ENCODE measurements at places on chromosomes 1 and 21.

DNA sequence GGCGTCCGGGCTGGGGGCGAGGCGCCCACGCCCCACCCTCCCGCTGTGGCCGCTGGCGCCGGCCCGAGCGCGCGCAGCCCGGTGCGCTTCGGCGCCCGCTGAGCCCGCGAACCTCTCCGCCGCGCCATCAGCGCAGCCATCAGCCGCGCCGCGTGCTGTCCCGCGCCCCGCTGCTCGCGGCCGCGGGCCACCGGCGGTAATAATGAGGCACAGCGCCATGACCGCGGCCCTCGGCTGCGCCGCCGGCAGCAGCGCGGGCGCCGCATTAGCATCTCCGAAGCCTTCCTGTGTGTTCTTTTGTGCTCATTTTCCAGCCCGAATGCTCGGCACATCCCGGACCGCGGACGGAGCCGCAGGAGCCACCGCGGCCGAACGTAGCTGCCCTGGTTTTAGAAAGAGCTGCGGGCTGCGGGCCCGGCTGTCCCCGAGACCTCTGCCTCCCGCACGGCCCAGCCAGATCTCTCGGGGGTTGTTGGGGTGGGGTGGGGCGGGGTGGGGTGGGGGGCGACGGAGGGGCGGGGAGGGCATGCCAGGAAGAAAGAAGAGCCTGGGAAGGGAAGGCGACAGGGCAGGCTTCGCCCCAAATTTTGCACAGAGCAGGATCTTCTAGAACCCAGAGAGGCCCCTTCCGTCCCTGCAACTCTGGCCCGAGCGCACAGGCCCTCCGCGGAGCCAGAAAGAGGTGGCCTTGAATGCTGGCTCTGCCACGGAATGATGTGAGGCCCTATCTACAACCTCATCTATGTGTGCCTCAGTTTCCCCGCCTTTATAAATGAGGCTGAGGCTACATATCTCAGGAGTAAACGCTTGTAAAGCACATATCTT is 55.3 kb downstream of the RRAGC start:
- no peak for DNase-seq

DNA sequence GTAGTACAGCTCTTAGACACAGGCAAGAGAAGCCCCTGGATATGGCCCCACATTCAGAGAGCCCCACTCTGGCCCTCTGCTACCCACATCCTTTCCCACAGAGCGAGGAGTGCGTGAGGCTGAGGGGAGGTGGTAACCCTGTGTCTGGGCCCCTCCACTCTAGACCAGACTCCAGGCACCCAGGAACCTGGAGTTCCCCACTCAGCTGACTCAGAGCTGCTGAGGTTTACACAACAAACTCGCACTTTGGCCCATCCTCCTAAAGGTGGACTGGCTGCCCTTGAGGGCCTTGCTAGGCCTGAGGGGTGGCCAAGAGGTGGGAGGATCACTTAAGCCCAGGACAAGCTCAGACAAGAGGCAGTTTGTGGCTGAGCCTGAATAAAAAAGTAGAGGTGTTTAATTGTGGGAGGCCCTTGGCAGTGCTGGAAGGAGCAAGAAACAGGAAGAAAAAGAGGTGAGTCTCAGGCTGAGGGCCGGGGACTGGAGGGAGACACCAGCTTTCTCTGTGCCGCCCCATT is 10.7 kb downstream of the MR1 start:
- DNase-seq, result no peak

- DNase-seq, result no peak
Observed at GRCh38 chr1:243345205-243345604, 89.4 kb downstream of the SDCCAG8 start.

DNA sequence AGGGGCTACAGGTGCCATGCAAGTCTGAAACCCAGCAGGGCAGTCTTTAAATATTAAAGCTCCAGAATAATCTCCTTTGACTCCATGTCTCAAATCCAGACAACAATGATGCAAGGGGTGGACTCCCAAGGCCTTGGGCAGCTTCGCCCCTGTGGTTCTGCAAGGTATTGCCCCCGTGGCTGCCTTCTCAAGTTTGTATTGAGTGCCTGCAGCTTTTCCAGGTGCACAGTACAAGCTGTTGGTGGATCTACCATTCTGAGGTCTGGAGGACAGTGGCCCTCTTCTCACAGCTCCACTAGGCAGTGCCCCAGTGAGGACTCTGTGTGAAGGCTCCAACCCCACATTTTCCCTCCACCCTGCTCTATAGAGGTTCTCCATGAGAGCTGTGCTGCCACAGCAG is 3.7 kb upstream of the MROH9 start:
- no peak for DNase-seq

DNA sequence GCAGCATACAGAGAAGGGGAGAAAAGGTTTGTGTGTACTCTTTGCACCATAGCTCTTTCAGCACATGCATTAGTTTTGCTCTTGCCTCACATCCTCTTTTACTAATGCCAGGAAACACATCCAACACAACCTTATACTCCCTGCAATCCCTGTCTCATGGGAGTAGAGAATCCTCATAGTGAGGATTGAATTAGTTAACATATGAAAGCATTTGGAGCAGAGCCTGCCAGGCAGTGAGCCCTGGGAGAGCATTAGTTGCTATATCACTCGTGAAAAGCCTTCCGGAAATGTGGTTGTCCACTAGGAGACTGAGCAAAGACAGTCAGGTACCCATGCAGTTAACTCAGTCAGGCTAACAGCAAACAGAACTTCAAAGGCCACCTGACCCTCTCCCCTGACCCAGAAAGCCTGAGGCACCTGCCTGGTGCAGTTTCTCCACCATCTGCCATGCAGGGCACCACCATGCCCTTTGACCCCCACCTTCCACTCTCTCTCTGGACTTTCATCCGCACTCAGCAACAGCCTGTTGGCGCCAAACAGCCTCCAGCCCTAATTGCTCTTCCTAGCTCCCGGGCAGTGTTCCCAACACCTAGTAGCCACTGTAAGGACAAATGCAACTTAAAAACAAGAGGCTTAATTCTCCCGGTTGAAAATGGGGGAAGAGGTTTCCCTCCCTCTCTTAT is 14.9 kb upstream of the AGT start:
- peak; percentile 16 for DNase-seq

- DNase-seq, result no peak
Observed at GRCh38 chr1:154407198-154408091, 2.3 kb downstream of the IL6R start.

- no peak for DNase-seq
Observed at GRCh38 chr1:188122646-188123045, 1293.9 kb downstream of the PLA2G4A start.

- DNase-seq, result no peak
Observed at GRCh38 chr1:32983020-32983419, 18.4 kb upstream of the RNF19B start.

DNA sequence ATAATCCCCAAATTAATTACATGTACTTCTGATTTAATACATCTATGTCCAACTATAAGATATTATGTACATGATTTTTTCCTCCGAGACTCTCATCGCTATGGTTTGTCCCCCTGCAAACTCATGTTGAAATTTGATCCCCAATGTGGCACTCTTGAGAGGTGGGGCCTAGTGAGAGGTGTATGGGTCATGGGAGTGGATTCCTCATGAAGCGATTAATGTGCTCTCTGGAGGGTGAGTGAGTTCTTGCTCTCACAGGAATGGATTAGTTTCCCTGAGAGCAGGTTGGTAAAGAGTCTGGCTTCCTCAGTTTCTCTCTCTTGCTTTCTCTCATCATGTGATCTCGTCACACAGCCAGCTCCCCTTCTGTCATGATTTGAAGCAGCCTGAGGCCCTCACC is 16.1 kb downstream of the HSF2BP start:
- no peak for DNase-seq

DNA sequence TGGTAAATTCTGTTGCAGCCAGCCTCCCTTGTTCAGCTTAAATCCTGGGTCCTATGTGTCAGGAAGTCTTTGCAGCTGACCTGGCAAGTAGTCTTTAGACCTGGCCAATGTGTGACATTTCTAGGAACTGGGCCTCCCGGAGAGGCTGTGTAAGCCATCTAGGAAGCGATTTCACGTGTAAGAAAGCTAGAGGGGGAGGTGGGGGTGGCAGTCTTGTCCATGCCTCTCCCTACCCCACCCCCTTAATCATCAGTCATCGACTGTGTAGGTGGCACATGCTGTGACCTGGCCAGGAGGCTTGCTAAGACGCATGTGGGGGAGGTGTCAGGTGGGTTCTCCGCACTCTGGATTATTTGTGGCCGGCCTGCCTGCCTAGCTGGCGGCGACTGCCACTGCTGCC is 8.4 kb downstream of the C1orf226 start:
- no peak for DNase-seq

DNA sequence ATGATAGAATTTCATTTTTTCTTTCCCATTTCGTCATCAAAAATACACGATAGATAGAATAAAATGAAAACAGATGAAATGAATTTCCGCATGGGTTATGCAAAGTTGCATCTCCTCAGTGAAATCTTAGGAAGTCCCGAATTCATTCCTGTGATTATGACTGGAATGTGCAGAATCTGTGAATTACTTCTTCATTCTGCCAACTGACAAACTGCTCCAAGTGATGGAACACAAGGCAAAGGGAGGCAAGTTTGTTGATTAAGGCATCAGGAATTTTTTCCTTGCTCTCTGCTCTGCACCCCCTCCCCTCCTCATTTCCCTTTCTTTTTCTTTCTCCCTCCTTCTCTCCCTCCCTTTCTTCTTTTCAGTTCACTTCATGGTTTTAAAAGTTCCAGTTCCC is 37.0 kb upstream of the ADGRL4 start:
- DNase-seq, result peak; percentile 76

DNA sequence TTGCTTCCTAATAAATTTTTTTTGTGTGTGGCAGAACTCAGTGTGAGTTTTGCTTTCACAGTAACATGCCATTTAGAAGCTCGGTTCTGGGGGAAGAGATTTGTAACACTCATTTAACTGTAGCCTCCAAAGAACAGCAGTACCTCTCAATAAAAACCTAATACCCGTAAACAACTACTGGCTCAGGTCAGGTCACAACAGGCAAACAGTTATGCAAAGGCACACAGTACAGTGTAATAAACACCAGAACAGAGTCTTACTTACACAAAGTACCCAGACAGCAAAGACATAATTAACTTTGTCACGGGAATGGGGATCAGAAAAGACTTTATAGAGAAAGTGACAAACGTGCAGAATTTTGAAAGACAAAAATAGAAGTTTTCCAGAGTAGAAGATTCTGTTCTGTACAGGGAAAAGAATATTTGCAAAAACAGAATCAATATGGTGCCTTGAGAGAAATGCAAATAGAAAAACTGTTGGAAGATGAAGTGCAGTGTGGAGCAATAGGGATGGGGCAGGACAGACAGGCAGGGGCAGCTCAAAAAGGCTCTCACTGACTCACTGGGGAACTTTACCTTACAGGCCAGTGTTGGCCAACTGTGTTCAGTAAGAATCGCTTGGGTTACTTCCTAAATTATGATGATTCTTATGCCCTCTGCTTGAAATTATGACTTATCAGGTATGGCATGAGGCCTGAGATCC is 38.8 kb downstream of the EGLN1 start:
- DNase-seq, result no peak

- no peak for DNase-seq
Observed at GRCh38 chr1:198648592-198648991, 9.8 kb downstream of the PTPRC start.

GRCh38 chr1:209457401-209458125 is 126.0 kb upstream of the CAMK1G start:
- no peak for DNase-seq

DNA sequence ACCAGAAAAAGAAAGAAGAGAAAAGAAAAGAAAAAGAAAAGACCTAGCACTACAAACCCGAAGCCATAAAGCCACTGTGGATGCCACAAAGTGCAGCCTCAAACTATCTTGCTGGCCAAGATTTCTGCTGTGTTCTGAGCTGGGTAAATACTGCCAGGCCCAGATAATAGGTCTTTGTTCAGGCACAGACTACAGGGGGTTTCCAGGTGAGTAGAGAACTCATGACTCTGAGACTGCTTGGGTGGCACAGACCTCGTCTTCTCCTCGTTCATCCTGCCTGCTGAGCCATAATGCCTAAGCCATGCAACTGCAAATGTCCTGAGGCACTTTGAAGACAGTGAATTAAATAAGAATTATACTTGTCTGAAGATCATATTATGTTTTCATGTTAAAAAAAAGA is 651.8 kb downstream of the LMO4 start:
- no peak for DNase-seq

GRCh38 chr1:192626366-192627179 is 9.4 kb upstream of the RGS13 start:
- no peak for DNase-seq

DNA sequence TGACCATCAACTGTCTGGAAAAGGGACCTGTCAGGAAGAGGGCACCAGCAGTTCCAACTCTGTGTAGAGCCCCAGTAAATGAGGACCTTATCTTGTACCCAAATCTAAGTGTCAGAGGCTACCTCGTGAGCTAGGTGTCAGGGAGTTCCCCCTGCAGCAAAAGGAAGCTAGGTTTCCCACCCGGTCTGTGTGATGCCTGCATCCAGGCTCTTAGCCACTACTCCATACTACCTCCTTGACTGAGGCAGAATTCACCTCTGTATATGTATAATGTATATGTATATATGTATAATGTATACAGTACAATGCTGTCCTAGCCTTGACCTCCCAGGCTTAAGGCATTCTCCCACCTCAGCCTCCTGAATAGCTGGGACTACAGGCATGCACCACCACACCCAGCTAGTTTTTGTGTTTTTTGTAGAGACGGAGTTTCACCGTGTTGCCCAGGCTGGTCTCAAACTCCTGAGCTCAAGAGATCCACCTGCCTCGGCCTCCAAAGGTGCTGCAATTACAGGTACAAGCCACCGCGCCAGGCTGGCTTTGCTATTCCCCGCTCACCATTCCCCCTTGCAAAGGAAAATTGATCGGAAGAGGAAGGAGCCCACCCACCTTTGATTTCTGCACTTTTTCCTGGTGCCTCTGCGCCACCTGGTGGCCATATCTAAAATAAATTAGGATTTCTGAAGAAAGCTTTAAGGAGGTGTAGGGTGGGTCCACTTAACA is 15.7 kb upstream of the LUZP1 start:
- DNase-seq, result no peak

DNA sequence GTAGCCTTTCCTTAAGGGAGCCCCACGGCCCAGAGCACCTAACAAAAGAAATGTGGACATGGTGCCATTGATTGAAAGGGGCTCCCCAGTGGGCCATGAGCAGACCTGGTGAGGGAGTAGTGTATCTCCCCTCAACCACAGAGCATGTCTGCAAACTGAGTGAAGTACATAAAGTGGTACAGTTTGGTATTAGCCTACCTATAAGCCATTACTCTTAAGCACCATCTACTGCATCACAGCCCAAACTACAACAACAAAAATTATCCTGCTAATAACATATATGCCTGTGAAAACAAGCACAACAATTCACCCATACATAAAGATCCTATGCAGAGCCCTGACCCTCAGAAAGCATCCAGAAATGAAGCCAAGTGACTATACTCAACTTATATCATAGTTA is 407.8 kb downstream of the PTPRC start:
- no peak for DNase-seq

DNA sequence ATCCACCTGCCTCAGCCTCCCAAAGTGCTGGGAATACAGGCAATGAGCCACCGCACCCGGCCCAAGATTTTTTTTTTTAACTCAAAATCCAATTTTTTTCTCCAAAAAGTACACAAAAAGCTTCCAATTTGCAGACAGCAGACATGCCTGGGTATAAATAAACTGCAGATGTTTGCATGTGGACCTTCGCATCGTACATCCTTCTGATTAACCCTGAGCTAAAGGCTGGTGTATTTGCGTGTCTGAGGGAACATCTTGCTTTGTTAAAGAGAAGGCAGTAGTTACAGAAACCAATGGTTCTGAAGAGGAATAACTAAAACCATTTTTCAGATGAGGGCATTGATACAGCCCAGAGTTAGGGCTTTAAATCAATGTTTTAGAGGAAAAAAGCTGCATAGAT is 12.7 kb downstream of the BCAR3 start:
- no peak for DNase-seq
